ENCODE measurements at places on chromosomes 2 and 18.

DNA sequence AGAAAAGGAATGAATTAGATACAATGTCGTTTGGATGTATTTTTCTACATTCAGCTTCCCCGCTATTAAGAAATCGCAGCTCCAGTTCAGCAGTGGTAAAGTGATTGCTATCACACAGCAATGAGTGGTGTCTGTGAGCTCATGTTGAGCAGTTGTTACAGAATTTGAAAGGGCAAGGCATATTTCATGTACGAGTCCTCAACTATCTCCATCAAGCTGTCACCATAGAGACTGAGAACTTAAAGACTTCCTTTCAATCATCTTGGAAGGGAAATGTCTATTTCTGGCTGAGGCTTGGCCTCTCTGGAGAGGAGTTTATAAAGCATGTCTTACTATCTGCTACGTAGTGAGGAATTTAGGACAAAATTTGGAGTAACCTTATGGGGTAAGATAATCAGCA is 24.4 kb upstream of the FAM117B start:
- no peak for DNase-seq

GRCh38 chr2:154402213-154402612 is 296.3 kb upstream of the KCNJ3 start:
- DNase-seq, result no peak

- no peak for DNase-seq
These were observed 1.5 kb upstream of the SLC35G4 start for GRCh38 chr18:11607906-11608305.

- DNase-seq, result no peak
These were observed 108.1 kb downstream of the LYPD6 start for GRCh38 chr2:149438330-149438960.

DNA sequence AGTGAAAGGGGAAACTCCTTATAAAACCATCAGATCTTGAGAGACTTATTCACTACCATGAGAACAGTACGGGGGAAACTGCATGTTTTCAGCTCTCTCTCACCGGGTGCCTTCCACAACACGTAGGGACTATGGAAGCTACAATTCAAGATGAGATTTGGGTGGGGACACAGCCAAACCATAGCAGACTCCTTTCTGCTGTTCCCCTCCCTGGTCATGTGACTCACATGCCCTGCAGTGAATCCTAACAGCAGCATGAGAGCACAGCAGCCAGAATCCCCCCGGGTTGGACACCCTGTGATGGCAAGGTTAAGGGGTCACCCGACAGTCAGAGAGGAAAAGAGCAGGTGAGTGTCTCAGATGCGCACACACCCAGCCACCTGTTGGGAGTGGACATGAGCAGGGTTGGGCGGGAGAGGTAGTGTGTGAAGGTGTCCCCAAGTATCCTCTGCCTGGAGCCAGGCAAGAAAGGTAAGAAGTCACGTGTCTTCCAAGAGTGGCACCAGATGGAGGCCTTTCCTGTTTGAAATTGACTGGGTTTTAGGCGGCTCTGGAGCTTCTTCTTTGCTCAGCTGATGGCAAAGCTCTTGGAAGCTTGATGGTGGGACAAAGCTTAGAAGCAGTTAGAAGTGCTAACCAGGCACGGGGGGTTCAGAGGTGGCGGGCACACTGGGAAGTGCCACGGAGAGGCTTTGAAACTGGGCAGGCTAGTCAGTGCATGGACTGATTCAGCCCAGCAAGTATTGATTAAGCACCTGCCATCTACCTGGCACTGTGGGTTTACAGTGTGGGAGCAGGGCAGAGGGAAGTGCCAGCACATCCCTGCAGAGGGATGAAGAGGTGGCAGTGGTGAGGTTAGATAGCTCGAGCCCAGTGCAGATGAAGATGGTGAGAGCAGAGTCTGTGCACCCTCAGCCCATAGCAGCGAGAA is 68.7 kb downstream of the RHOB start:
- no peak for DNase-seq

GRCh38 chr2:156023229-156023869 is 309.2 kb downstream of the NR4A2 start:
- no peak for DNase-seq

DNA sequence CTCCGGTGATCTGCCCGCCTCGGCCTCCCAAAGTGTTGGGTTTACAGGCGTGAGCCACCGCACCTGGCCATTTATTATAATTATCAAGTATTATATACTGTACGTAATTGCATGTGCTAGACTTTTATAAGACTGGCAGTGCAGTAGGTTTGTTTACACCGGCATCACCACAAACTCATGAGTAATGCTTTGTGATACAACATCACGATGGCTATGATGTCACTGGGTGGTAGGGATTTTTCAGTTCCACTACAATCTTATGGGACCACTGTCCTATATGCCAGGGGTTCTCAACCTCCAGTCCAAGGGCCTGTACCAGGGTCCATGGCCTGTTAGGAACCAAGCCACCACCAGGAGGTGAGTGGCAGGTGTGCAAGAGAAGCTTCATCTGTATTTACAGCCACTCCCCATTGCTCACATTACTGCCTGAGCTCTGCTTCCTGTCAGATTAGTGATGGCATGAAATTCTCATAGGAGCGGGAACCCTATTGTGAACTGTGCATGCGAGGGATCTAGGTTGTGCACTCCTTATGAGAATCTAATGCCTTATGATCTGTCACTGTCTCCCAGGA is 9.4 kb downstream of the SCYGR4 start:
- DNase-seq, result no peak

GRCh38 chr18:12880541-12880910 is 3.5 kb downstream of the PTPN2 start:
- DNase-seq, result no peak

DNA sequence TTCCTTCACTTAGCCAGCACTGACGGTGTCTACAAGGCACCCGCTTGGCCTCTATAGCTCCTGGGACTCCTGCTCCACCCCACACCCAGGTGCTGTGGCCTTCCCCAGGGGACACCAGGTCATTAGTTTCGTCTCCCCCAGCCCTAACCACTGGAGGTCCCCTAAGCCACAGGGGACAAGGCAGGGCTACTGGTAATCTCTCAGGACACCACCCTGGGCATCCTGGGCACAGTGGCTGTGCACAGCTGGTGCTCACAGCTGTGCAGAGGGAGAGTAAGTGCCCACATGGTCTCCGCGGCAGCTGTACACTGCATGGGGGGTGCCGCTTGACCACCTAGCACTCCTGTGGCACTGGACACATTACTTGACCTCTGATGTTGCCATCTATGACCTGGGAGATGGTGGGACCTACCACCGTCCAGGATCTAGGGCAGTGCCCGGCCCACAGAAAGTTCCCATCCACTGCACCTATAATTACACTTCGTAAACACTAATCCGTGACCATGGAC is 134.0 kb downstream of the HDAC4 start:
- no peak for DNase-seq

DNA sequence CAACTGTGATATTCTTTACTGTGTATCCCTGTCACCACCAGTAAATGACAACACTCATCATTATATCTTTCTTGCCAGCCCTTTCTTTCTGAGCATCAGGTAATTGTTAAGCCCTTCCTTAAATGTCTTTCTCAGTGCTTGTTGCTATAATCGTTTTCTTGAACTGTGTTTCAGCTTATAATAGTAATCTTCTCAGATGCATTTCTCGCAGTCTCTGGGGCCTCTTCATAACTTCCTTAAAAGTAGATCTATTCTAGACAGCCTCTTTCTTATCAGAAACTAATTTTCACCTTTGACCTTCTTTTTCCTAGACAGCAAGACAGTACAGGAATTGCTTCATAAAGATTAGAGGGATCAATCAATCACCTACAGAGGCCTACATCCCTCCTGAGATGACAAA is 648.1 kb downstream of the CPS1 start:
- no peak for DNase-seq

DNA sequence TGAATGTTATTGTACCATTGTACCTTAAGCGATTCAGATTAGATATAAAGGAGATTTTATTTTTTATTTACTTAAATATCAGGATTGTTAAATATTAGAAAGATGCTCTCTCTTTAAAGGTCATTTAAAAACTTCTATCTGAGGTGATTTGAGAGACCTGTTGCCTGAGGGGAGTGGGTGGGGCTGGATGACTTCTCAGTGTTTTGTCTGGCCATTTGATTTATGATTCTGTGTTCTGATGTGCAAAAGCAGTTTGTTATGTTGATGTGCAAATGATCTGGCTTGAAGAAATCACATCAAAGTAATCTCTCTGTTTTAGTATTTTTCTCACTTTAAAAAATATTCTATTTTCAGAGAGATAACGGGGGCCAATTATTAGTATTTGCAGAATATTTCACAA is 370.8 kb downstream of the NUP35 start:
- DNase-seq, result no peak

GRCh38 chr2:10987439-10987838 is 75.7 kb downstream of the KCNF1 start:
- no peak for DNase-seq

- no peak for DNase-seq
These were observed 170.5 kb downstream of the FMNL2 start for GRCh38 chr2:152505495-152505906.

- no peak for DNase-seq
These were observed 117.5 kb downstream of the ACTR3 start for GRCh38 chr2:114007436-114007835.

Measured in ecto neural progenitor cell (in vitro differentiated cells).